ENCODE measurements at places on chromosomes 2 and 18.

DNA sequence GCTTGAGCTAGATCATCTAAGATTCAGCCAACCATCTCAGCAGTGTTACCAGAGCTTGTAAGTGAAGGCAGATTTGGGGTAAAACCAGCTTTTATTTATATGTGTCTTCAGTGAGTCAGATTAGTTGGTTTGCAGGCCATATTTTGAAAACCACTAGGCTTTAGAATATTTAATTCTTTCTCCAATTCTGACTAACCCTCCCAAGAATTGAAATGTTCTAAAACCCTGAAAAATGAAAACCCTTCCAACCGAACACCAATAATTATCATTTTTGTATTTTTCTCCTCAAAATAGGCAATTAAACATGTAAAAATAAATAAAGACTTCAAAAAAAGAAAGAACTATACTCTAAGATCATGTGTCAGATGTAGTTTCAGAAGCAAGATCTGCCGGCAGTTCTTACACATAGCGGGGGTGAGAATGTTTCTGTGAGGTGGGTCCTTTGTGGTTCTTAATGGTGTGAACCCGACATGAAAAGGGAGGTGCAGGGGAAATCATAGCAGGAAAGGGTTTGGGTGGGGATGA is 14.2 kb downstream of the PLEK start:
- DNase-seq = no peak

- DNase-seq = no peak
These were observed 38.0 kb downstream of the NPAS2 start for GRCh38 chr2:100857915-100858314.

- no peak for DNase-seq
These were observed 172.9 kb upstream of the SETBP1 start for GRCh38 chr18:44507729-44508325.

DNA sequence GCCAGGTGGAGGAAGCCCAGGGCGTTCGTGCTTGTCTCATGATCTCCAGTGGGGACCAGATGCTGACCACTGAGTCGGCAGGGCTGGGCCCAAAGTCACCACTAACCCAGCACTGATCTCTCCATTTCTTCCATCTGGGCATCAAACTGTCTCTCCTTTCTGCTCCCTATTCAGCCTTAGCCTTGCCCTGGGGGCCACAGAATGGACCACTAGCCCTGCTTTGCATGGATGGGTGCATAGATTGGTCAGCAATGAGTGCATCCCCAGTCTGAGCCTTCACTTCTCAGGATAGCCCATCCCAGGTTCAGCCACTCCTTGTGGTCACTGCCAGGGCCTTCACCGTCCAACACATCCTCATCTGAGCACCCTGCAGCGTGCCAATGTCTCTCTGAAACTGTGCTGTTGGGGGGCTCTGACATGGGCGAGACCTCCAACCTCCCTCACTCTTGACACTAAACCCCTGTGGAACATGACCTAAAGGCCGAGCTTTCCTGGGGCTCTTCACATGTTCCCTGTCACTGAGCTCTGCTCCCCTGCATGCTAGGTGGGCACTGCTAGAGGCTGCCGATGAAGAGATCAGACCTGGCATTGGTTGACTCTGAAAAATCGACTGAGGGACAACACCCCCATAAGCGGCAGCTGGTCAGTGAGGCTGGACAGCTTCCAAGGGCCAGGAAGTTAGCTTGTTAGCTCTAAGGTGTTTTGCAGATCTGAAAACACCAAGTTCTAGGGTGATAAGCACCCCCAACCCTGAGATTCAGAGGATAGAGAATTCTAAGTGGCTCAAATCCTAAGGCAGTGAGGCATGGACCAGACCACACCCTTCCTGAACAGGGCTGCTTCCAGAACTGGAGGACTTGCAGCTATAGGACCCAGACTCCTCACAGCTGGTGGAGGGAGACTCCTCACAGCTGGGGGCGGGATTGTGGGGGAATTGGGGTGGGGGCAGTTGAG is 61.7 kb downstream of the HS1BP3 start:
- no peak for DNase-seq

- no peak for DNase-seq
These were observed 18.3 kb downstream of the ZNF892 start for GRCh38 chr2:95225658-95226057.

DNA sequence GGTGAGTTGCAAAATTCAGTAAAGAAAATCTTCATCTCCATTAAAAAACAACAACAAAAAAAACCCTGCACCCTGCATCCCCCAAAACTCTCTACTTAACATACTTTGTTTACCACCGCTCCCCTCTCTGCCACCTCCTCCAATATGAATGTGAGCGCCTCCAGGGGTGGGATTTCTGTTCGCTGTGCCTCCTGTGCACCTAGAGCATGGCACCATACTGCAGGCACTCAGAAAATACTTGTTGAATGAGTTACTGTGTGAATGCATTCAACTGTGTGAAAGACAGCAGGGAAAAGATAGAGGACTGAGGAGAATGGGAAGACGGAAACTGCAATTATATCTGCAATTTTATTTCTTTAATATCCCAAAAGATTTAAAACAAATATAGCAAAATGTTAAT is 4.5 kb downstream of the CEBPZ start:
- no peak for DNase-seq

Measured in epithelial cell of proximal tubule (primary cell).